ENCODE measurements at places on chromosomes 7 and 10.

GRCh38 chr10:124388476-124388822 is 30.3 kb downstream of the OAT start:
- no peak for DNase-seq

GRCh38 chr10:7538970-7539654 is 127.7 kb downstream of the ITIH5 start:
- no peak for DNase-seq

DNA sequence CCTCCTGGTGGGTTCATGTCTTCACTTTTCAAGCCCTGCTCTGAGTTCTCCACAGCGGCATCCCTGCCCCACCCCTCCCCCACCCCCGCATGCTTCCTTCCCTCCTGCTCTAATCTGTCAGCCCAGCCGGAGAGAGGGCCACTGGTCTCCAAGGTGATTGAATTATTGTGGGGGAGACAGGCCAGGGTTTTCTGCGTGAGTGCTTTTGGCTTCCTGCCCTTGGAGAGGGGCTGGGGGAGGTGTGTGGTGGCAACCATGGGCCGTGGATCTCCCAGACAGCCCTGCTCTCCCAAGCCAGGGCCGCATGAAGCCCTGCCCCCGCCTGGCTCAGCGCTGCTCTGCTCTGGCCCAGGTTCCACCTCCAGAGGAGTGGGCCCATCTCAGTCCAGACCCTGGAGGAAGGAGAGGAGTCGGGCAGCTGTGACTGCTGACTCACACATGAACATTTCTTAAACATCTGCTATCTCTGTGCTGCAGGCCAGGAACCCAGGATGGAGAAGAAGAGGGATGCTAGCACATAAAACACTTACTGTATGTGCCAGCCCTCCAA is 109.9 kb downstream of the ZMIZ1 start:
- DNase-seq, result peak; percentile 98

GRCh38 chr10:54139819-54140428 is 661.1 kb downstream of the PCDH15 start:
- DNase-seq, result no peak

- no peak for DNase-seq
These were observed 8.6 kb upstream of the CACUL1 start for GRCh38 chr10:118763202-118763988.

DNA sequence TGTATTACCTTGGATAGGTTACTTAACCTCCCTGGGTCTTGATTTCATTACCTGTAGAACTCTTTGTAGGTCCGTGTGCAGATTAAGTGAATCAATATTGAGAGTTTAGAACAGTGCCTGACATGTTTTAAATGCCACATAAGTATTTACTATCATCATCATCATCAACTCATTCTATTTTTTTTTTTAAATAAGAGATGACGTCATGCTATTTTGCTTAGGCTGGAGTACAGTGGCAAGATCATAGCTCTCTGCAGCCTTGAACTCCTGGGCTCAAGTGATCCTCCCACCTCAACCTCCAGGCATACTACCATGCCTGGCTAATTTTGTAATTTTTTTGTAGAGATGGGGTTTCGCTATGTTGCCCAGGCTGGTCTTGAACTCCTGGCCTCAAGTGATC is 132.0 kb upstream of the FZD8 start:
- DNase-seq, result no peak

GRCh38 chr7:1742555-1743303 is 72.7 kb downstream of the ELFN1 start:
- no peak for DNase-seq

DNA sequence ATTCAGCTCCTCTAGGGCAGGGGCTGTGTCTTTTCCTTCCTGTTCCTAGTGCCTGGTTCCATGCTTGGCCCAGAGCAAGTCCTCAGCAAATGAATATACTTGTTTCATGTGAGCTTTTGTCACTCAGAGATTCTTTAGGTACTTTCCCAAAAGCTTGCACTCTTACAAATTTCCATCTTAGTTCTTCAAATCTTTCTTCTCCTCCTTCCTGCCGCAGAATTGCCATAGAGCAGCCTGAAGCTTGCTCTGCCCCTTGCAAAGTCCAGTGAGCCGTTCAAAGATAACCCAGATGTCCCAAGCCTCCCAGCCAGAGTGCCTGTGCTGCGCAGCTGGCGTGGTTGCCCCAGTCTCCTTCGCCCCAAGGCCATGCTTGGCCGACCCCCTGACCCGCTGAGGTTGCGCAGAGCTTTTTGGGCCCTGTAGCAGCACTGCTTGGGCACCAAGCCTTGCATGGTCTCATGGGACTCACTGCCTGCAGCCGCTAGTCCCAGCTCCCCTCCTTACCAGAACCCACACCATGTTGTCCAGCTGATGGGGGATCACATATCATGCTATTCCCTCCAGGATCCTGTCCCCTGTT is 20.7 kb downstream of the CHST3 start:
- DNase-seq, result no peak

DNA sequence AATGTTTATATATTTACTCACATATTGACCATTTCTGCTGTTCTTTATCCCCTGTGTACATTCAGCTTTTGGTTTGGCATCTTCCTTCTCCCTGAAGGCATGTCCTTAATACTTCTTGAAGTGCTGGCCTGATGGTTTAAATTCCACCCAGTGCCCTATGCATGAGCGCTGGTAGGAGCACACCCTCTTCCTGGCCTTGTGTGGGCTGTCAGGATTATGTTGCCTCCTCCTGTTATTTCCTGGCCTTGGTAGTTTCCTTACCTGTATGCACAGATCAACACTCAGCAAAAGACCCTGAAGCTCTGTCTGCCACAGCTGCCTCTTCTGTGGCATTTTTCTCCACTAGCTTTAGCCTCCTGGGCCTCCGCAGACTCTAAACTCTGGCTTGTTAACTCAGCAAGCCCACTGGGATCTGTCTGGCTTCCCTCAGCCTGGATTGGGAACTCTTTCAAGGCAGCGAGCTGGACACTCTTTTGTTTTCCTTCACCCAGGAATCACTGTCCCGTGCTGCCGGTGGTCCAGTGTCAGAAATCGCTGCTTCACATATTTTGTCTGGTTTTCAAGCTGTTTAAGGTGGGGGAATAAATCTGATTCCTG is 595.2 kb downstream of the SDK1 start:
- no peak for DNase-seq

DNA sequence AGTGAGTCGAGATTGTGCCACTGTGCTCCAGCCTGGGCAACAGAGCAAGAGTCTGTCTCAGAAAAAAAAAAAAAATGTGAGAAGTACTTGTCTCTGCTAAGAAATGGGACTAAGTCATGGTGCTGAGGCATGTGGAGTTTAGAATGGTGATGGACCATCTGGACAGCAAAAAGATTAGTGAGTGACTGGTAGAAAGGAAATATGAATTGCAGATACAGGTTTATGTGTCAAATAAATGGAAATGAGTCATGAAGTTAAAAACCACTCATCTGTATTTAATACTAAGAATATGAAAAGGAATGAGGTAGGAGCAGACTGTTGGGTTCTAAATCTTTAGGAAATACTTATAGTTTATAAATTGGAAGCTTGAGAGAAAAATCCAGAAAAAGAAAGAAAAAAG is 625.7 kb upstream of the ANKRD30A start:
- no peak for DNase-seq

GRCh38 chr7:27184337-27185012 is 557 bp downstream of the HOXA11 start:
- DNase-seq, result no peak

- no peak for DNase-seq
These were observed 3.3 kb downstream of the GRB10 start for GRCh38 chr7:50779427-50779826.

DNA sequence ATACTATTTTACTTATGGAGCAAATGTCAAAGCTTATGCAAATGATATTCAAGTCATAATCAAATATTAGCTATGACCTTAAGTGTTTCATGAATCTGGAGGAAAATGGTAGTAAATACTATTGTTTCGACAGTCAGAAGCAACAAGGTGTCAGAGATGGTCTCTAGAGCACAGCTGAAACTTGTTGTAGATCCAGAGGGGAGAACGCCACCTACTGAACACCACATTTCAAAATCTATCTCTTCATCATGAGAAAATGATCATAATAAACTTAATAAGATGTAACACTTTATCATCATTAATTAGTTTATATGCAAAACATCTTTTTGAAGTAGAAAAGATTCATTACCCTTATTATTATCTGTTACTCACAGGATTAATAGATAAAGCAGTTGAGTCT is 418.7 kb downstream of the GATA3 start:
- DNase-seq, result no peak

- no peak for DNase-seq
These were observed 26.3 kb downstream of the ANKRD61 start for GRCh38 chr7:6057316-6058129.

GRCh38 chr10:17022466-17022825 is 107.2 kb downstream of the CUBN start:
- no peak for DNase-seq

DNA sequence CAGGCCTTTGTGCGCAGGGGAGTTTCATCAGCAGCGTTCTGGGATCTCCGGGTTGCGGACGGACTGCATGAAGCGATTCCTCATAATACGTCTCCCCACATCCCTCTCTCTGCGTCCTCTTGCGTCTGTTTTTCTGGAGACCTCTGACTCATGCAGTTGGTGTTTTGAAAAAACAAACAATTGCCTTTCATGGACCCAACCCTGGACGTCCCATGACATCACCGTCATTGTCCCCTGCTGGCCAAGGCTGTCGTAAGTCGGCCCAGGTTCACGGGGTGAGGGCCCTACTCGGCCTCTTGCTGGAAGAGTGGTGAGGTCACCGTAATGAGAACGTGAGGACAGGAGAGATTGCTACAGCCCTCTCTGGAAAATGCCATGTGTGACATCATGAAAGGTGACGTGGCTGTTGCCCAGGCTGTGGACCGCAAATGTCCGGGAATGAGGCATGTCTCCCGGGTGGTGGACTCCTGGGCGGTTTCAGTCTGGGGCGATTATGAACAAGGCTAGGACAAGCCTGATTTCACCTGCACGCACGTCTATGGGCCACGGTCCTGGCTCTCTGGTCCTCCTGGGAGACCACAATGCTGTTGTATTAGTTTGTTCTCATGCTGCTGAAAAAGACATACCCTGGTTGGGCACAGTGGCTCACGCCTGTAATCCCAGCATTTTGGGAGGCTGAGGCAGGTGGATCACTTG is 9.8 kb upstream of the MAFK start:
- no peak for DNase-seq

DNA sequence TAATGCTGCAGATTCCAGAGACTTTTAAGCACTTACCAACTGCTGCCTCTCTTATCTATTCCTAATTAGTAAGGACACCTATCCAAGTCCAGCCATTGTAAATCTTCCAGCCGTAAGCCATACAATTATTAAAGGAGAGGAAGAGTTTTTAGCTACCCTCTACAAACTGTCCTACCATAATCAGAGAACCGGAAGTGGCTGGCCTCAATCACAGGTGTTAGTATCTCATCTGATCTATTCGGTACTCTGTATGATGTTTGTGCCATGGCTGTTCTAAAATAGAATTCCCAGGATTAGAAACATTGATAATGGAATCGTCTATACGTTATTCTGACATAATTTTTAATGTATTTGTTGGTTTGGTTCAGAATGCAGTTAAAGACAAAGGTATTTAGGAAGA is 102.8 kb downstream of the MICU1 start:
- DNase-seq, result no peak

DNA sequence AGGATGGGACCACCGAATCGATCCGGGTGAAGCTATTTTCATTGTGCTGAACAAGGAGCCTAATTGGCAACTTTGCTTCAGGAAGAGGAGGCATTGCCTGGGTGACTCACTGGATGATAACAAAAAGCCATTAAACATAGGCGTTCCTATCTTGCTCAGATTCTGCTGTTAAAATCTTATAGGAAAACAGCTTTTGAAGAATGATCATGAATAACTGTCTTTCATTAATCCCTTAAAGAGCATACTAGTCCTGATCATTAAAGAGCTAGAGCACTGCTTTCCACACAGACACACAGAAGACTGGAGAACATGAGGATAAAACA is 174.2 kb upstream of the IMMP2L start:
- no peak for DNase-seq

GRCh38 chr10:121921238-121921931 is 6.4 kb downstream of the ATE1 start:
- DNase-seq, result no peak

DNA sequence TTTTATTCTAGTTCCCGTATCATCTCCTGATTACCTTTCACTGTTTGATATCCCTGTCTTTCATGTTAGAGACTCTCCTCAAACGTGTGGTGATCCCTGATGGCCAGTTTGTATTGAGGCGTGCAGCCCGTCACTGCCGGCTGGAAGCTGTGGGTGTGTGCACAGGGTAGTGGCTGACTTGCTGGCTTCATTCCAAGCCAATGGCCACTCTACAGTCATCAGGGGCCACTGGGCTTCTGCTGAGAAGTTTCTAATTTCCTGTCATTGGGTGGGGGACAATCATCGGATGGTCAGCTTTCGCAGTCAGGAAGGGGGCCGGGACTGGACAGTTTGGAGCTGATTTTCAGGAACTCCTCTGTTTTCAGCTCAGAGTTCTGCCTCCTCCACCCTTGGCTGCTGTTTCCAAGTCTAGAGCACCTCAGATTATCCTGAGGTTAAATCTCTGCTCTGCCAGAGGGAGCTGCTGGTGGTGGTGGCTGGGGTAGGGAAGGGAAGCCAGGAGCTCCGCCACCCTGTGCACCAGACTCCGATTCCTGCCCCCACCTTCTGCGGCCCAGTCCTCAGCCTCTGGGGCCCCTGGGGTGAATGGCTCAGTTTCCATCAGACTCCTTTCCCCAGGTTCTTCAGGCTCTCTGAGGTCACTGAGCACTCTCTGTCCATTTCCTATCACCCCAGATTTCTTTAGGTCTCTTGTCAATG is 34.9 kb downstream of the BAIAP2L1 start:
- DNase-seq, result no peak

- no peak for DNase-seq
These were observed 15.4 kb downstream of the YWHAG start for GRCh38 chr7:76343294-76343930.

GRCh38 chr7:78370936-78371335 is 572.4 kb downstream of the PHTF2 start:
- DNase-seq, result no peak

- no peak for DNase-seq
These were observed 160.9 kb upstream of the SMIM30 start for GRCh38 chr7:113279256-113279655.

DNA sequence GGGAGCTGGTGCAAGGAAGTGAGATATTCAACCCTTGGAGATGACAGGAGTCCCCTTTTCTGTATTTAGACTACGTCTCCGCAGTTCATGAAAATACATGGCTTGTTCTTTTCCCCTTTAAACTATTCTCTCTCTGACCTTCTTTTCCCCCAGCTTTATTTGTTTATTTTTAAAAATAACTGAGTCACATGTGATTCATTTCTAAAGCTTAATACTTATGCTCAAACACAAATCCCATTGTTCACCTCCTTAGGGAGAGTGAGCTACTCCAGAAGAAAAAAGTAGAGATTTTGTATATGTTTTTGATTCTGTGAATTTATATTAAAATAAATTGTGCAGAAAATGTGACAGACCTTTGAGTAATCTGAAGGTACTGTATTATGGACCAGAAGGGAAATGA is 35.9 kb upstream of the FZD1 start:
- no peak for DNase-seq

GRCh38 chr10:17428351-17429097 is 25.9 kb downstream of the ST8SIA6 start:
- DNase-seq, result peak; percentile 95
